ENCODE measurements at places on chromosomes 6 and 20.

DNA sequence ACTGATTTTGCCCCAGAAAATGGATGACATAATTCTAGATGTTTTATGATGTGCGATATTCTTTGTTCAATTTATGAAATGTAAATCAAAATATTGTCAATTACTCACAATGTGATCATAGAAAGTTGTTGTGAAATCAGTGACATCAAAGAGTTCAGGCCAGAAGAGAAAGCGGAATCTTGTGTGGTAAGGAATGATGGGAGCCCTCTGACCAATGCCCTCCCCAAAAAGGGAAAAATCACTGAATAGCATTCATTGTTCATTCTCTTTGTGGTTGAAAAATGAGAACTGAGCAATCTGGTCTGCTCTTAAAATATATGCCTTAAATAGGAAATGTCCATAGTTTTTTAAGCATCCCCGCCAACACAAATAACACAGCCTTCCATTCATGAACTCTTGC, 247.1 kb upstream of the GRIK2 start:
- DNase-seq = no peak

- DNase-seq = no peak
These were observed 59.9 kb downstream of the VAPB start for GRCh38 chr20:58448958-58449357.

DNA sequence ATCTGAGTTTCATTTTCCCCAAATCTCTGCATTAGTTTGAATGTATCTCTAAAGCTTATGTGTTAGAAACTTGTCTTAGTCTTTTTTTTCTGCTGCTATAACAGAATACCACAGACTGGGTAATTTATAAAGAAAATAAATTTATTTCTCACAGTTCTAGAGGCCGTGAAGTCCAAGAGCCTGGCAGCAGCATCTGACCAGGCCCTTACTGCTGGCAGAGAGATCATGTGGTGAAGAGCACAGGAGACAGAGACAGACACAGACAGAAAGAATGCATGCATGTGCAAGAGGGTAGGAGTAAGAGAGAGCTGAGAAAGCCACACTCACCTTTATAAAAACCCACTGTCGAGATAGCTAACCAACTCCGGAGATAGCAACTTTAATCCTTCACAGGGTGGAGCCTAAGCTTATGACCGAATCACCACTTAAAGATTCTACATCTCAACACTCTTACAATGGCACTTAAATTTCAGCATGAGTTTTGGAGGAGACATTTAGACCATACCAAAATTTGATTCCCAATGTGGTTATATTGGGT, 412.7 kb upstream of the SOX4 start:
- no peak for DNase-seq

DNA sequence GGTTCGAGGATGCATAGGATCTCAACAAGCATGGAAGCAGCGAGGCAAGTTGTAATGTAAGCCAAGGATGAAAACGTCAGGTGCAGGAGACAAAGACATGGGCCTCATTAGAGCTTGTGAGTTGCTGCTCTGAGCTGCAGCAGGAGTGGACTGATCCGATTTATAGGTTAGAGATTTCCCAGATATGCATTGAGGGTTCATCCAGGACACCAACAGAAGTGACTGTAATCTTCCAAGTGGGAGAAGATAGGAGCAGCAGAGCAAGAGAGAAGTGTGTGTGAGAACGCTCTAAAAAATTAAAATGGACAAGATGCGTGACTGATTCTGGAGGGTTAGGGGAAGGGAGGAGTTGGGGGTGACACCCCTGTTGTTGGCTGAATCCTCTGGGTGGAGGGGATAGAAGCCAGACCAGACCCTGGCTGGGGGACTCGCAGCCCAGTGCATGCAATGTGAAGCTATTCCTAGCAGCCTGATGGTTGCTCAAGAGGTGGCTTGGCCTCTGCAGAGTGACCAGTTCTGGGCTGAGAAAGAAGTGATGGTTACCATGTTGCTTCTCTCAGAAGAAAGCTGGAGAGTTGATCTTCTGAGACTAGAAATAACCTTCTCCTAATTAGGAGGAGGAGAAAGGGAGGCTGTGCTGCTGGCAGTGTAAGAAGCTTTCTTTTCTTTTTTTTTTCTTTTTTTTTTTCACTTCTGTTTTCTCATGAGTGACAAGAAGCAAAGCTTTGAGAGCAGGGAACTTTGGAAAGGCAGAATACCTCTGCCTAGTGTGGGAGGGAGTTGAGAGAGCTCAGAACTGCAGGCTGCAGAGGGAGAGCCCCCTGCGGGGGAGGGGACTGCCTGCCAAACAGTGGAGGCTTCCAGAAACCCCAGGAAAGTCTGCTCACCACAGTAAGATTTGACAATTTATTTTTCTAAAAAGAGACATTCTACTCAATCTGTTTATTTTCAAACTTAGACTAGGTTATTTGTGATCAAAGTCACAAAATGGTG, 116.9 kb downstream of the SLX4IP start:
- no peak for DNase-seq

GRCh38 chr6:8803181-8803760, 367.9 kb upstream of the SLC35B3 start:
- no peak for DNase-seq

DNA sequence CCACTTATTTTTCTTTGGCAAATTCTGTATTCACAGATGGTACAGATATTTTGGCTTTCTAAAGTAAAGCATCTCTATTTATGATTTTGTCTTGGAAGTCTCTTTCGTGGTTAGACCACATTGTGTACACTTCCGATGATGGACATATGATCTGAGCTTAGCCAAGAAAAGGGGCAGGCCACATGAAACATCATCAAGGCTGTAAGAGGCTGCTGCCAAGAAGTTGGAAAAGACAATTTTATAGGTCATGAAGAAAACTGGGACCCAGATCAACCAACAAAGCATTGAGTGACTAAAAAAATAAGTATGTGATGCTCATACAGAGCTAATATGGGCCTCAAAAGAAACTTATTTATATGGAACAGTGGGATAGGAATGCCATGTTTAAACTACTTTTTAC, 266.4 kb downstream of the HAO1 start:
- no peak for DNase-seq

DNA sequence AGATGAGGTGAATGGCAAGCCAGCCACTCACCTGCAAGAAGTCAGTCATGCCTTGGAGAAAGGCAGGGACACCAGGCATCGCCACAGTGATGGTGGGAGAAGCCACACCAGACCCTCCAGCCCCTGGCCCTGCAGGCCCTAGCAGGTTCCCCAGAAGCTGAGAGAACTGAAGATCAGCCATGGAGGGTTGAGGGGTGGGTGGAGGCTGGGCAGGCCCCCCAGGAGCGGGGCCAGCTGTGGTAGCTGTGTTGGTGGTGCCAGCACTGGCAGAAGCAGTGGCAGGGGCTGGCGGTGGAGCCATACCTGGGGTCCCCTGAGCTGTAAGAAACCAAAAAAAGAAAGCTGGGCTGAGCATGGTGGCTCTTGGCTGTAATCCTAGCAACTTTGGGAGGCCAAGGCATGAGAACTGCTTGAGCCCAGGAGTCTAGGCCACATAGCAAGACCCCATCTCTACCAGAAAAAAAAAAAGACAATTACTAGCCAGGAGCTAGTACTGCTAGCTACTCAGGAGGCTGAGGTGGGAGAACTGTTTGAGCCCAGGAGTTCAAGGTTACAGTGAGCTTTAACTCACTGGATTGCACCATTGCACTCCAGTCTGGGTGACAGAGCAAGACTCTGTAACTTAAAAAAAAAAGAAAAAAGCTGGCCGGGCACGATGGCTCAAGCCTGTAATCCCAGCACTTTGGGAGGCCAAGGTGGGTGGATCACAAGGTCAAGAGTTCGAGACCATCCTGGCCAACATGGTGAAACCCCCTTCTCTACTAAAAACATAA, 9.5 kb downstream of the BAG6 start:
- no peak for DNase-seq

DNA sequence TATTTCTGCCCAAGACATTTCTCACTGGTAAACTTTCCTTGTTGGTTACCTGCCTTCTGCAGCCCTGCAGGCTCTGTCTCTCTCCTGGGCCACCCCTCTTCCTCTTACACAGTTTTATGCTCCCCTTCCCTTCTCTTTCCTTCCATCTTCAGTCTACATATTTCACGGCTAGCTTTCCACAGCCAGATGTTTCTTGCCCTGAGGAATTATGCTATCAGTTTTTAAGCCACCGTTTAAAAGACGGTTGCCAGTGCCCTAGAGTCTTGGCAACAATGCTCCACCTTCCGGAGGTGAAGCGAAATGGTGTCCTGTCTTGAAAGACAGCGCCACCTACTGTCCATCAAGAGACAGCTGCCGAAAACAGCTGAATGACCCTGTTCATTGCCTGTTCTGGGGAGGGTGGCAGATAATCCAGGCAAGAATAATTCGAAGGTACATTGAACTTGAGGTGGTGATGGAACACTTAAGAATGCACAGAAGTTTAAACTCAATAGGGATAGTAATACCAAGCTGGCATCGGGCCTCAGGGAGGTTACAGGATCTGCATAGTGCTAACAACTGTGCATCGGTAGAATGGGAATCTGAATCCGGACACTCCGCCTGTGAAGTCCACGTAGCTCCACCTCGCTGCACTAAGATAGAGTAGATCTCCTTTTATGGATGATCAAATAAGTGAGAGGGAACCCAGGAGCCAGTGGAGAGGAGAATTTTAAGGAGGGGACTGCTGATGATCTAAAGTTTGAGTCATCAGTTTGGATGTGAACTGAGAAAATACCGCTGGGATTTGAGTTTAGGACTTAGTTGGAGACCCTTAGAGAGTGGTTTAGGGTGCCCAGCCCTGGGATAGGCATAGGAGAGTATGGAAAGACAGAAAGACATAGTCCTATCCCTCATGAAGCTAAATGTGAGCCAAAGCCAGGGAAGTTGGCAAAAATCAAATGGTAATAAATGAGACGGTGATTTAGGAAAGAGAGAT, 4.8 kb upstream of the TRIM40 start:
- DNase-seq = peak; percentile 76

DNA sequence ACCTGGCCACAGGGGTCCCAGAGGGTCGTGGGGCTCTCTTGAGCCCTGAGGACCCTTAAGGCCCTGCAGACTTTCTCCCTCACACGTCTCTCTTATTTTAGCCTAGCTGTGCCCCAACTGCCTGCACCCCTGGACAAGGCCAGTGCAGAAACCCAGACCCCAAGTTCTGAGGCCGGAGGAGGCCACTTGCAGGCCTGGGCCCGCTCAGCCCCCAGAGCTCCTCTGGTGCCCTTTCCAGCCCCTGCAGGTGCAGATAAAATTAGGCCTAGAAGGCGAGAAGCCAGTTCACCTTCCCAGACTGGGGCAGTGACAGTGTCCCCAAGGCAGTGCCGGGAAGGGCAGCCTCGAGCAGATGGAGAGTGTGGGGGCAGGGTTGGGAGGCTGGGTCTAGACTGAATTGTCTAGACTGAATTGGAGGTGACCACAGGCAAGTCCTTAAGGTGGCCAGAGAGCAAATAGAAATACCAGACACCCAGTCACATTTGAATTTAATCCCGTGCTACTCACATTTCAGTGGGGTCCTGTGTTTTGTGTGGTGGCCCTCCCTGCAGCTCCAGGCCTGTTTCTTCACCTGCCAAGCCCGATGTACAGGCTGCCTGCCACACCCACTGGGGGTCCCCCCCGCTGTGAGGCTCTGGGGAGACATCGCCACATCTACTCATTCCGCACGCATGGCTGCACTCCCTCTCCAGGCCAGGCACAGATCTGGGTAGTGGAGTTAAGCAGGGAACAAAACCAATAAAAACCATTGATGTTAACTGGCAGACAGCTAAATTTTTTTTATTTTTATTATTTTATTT, 8.6 kb upstream of the IP6K3 start:
- DNase-seq = no peak

- no peak for DNase-seq
These were observed 86.3 kb upstream of the PROKR2 start for GRCh38 chr20:5402903-5403531.

- DNase-seq = no peak
These were observed 866 bp upstream of the MYO6 start for GRCh38 chr6:75748003-75748742.

DNA sequence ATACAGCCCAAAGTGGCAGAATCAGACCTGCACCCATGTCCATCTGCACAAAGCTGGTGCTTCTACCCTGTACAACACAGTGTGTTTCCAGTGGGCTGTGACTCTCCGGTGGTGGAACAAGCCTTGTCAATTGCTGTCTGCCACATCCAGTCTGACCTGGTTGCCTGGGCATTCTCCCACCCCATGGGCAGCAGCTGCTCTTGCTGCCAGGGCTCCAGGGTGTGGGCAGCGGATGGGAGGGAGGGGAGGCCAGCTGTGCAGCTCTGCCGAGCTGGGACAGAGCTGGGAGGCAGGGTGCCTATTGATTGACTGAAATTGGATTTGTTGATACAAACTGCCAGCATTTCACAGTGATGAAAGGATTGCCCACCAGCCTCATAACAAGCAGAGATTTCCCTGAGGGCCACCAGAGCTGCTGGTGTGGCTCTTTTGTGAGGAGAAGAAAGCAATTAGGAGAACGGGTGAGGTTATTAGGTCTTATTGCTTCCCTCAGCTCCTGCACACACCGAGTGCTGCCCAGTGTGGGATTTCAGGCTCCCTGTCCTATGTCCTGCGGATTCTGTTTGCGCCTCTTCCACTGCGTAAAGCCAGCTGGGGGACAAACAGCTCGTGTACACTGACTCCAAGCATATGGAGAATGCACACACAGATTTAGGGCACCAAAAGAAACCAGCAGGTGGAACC, 150.8 kb downstream of the NRN1 start:
- no peak for DNase-seq

- no peak for DNase-seq
These were observed 20.7 kb downstream of the TENT5A start for GRCh38 chr6:81731814-81732213.

- peak; percentile 18 for DNase-seq
These were observed 207.4 kb downstream of the MYLK4 start for GRCh38 chr6:2543321-2543720.

DNA sequence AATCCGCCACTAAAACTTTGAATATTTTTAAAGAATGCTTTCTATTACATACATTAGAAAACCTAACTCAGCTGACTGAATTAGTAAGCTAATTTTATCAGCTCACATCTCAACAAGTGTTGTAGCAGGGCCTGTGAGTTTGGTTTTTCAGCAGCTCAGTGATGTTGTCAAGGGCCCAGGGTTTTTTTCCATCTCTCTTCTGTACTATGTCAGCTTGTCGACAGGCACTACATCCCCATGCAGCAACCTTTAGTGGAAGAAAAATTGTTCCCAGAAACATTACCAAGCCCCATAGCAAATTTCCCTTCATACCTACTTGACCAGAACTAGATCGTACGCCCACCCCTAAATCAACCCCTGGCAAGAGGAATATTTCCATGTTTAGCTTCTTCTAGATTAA, 170.3 kb upstream of the TNFAIP3 start:
- no peak for DNase-seq

GRCh38 chr6:65545920-65546319, 161.1 kb downstream of the EYS start:
- no peak for DNase-seq

- no peak for DNase-seq
These were observed 63.3 kb downstream of the AIG1 start for GRCh38 chr6:143123941-143124340.

DNA sequence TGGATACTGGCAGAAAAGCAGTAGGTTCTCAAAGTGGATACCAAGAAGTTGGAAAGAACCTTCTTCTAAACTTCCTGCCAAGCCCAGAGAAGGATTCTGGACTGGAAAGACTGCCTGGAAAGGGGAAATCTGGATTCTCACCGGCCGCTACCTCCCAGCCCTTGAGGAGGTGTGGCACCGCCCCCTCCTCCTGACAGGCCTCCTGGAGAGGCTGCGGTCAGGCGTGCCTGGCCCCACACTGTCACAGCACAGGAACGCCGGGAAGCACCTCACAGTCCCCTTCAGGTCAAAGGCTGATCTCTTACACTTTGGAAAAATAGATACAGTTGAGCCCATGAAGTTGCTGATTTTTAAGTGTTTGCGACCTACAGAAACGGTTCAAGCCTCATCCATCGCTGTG, 16.3 kb upstream of the PDE10A start:
- no peak for DNase-seq

GRCh38 chr20:43446361-43446879, 11.3 kb upstream of the SRSF6 start:
- DNase-seq = no peak
